ENCODE measurements at places on chromosomes 7 and 10.

- DNase-seq, result no peak
These were observed 471 bp downstream of the MGMT start for GRCh38 chr10:129467359-129468064.

GRCh38 chr7:79060498-79060897 lies 393.0 kb downstream of the MAGI2 start:
- DNase-seq, result no peak

DNA sequence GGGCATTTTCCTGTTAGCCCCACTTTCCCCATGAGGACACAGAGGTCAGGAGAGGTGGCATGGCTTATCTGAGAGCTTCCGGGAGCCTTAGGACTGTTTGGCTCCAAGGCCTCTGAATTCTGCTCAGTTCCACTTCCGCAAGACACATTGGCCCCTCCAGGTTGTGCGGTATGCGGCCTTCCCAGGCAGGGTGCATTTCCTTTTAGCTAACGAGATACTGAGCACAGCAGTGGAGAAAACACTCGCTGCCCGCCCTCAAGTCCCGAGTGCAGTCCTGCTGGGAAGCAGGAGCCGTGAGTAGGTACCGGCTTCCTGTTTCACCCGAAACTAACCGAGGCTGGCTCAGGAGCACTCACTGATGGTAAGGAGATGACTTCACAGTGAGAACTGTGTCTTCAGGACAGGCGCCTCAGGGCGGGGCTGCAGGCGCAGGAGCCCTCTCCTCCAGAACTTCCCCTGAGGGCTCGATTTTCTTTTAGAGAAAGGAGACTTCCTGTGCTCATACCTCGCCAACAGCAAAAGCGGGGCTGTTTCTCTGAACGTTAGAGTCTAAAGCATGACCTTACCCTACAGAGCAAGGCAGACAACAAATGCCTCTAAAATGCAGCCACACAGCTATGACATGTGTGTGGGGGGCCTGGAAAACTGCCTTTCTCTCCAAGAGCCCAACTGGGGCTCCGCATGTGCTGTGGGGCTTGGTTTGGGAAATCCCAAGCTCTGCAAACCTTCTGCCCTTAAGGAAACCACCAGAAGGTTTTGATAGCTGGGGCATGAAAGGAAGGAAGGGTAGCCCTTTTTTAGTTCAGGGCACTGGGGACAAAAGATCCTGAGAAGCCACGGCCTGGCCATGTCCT lies 25.9 kb downstream of the RGS10 start:
- DNase-seq, result no peak

GRCh38 chr10:58755677-58756076 lies 243.0 kb downstream of the BICC1 start:
- no peak for DNase-seq

GRCh38 chr10:5634918-5635317 lies 31.5 kb downstream of the ASB13 start:
- DNase-seq, result no peak

DNA sequence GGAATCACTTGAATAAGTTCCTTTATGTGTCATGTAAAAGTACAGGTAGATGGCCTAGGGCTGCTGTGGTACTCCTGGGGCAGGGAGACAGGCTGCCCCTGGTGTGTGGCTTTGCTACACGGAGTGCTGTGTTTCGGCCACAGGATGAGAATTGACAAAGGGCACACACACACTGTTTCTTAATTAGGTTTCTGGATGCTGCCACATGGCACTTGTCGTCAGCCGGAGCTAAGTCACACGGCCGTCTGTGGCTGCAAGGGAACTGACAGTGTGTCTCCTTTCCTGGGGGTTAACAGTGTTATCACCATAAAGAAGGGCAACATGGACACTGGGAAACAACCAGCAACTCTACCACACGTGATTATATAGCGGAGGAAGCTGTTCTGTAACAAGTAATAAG lies 55.7 kb upstream of the CREB5 start:
- no peak for DNase-seq

- no peak for DNase-seq
These were observed 5.8 kb downstream of the ANTXRL start for GRCh38 chr10:46292573-46293023.

- DNase-seq, result no peak
These were observed 417 bp downstream of the RFC2 start for GRCh38 chr7:74253835-74254128.

DNA sequence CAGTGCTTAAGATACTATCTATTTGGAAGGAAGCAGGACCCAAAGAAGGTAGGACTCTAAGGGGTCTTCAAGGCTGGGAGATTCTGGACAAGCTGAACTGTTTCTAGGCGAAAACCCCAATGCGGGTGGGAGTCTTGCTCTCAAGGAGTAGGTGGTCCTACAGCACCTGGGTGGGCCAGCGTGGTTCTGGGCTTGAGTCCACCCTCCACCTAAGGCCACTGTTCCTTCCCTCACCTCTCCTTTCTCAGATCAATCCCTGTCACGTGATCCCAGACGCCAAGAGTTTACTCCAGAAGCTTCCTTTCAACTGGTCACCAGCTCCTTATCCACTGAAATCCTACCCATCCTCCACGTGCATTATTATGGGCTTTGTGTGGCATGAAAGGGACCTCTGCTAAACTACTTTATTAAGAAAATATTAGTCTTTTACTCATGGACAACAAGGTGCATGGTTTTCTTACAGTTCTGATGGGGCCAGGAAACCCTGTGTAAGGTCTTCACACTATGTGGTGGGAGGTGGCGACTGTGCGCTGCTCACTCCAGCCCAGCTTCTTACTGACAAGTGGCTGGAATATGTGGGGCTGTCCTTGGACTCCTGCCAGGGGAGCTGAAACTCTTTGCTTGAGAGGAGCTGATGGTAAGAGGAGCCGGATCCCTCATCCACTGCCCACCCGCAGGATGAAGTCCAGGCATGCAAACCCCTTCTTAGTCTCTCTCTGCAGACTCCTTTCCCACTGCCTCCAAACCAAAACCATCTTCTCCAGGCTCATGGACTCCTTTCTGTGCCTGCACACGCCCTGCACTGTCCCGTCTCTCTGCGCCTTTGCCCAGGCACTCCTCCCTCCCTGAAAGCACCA lies 1.6 kb downstream of the ZNF746 start:
- no peak for DNase-seq

- DNase-seq, result no peak
These were observed 81.0 kb downstream of the CFAP58 start for GRCh38 chr10:104434601-104435000.

- no peak for DNase-seq
These were observed 746 bp downstream of the ARL5B start for GRCh38 chr10:18659819-18660535.

DNA sequence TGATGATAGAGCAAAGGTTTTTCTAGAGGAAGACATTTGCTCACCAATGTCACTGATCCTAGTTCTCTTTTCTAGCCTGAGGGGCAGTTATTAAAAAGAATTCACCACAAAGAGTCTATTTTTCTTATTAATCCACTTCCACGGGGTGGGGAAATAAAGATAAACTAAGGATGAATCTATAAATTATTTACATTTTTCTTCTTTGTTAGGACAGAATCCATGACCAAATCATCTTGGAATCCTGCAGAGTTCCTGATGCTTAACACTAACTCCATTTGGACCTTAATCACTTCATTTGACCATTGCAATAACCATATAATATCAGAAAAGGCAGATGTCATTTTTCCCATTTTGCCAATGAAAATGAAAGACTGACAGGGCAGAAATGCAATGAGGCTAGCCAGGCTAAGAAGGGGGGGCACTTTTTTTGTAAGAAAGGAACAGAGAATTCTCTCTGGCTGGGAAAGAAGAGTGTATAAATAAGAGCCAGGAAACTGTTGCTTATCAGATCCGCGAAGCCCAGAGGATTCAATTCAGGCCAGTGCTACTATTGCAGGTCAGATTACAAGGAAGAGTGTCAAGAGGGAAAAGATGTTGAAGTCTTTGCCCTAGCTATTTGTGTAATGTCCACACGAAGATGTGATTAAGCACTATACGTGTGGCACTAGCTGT lies 433.2 kb downstream of the TNS3 start:
- DNase-seq, result no peak

DNA sequence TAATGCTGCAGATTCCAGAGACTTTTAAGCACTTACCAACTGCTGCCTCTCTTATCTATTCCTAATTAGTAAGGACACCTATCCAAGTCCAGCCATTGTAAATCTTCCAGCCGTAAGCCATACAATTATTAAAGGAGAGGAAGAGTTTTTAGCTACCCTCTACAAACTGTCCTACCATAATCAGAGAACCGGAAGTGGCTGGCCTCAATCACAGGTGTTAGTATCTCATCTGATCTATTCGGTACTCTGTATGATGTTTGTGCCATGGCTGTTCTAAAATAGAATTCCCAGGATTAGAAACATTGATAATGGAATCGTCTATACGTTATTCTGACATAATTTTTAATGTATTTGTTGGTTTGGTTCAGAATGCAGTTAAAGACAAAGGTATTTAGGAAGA lies 102.8 kb downstream of the MICU1 start:
- no peak for DNase-seq

DNA sequence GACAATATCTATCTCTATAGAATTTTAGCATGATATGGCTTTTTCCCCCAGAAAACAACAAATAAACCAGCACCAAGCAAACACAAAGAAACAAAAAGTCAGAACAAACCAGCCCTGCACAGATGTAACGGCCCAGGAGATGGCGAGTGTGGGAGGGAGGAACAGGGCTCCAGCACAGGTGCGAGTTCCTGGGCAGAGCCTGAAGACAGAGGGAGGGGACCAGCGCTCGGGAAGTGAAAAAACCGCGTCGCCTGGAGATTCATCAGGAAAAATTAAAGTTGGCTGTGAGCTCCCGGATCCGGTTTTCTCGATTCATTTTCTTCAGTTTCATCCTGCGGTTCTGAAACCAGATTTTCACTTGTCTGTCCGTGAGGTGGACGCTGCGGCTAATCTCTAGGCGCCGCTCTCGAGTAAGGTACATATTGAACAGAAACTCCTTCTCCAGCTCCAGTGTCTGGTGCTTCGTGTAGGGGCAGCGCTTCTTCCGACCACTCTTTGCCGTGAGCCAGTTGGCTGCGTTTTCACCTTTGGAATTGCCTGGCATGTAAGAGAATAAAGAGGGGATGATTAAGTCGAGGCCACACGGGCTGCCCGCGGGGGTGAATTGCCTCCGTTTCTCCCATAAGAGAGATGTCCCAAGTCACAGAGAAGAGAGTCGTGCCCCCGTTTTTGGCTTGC lies 2.3 kb downstream of the HOXA10 start:
- DNase-seq, result no peak

- no peak for DNase-seq
These were observed 100.7 kb upstream of the TMEM106B start for GRCh38 chr7:12110425-12110824.

DNA sequence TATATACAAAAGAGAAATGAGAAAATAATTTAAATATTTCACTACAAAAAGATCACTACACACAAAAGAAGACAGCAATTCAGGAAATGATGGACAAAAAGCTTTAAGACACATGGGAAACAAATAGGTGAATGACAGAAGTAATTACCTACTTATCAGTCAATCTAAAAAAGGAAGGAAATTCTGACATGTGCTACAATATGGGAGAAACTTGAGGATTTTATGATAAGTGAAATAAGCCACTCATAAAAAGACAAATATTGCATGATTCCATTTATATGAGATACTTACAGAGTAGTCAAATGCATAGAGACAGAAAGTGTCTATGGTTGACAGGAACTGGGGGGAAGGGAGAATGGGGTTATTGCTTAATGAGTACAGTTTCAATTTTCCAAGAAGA lies 339.2 kb downstream of the CALN1 start:
- no peak for DNase-seq

DNA sequence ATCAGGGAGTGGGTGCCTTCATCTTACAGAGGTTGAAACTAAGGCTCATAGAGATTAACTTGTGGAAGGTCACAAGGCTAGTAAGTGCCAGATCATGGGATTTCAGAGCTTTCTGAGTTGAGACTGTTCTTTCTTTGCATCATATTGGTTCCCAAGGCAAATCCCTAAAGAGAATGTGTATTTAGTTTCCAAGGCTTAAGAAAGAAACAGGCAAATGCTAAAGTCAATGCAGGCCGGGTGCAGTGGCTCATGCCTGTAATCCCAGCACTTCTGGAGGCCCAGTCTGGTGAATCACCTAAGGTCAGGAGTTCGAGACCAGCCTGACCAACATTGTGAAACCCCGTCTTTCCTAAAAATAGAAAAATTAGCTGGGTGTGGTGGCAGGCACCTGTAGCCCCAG lies 19.8 kb downstream of the CDK1 start:
- DNase-seq, result no peak

DNA sequence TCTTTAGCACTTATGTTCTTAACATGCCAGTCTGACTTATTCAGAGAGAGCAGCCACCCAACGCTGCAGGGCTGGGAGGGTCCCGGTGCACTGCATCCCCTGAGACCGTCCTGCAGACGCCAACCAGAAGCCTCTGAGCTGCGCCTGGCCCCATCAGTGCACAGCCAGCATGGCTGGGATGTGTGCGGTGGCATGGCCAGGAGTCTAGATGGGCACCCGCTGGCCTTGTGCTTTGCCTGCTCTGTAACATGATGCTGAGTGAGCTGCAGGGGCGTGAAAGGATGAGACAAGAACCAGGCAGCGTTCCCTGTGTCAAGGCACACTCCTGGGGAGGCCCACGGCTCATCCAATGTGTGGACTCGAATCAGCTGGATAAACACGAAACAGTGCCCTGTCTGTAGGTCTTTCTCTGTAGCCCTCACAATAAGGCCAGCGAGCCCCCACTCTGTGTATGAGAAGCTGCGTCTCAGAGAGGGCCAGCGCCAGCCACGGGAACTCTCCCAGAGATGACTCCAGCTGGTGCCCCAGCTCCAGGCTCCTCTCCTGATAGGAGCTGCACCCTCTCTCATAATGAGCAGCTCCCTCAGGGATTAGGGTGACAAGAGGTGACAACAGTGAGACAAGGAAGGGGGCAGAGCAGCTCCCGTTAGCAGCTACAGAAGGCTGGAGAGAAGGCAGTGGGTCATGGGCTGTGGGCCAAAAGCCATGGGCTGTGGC lies 96.8 kb downstream of the TNS3 start:
- no peak for DNase-seq

DNA sequence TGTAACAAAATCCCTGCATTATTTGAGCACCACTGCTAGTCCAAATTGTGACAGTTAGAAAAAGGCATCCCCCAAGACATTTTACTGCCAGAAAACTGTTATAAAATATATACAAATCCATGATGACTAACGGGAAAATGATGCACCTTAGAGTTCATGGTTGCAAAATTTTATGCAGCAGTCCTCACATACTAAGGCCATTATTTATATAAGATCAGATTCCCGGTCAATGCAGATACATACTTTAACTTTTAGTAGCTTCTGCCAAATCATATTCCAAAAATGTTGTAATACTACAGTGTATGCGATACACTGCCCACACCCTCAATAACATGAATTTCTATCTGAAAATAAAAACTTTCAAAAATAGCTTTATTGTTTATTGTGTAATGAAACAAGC lies 239.9 kb upstream of the ZNF32 start:
- DNase-seq, result no peak

DNA sequence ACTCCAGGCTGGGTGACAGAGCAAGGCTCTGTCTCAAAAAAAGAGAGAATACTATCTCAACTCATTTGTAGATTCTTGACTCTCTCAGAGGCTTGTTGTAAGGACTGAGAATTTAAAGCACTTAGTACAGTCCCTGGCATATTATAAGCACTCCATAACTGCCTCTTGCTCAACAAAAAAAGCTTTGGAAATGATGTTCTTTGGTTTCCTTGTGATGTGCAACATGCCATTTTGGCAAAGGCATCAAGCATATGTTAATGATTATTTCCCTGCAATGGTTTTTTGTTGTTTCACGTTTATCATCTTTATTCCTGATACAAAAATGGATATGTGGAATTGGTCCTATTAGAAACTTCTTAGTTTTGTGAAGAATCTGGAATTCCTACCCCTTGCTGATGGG lies 15.7 kb downstream of the NOLC1 start:
- no peak for DNase-seq
